ENCODE measurements at places on chromosomes 7 and 10.

DNA sequence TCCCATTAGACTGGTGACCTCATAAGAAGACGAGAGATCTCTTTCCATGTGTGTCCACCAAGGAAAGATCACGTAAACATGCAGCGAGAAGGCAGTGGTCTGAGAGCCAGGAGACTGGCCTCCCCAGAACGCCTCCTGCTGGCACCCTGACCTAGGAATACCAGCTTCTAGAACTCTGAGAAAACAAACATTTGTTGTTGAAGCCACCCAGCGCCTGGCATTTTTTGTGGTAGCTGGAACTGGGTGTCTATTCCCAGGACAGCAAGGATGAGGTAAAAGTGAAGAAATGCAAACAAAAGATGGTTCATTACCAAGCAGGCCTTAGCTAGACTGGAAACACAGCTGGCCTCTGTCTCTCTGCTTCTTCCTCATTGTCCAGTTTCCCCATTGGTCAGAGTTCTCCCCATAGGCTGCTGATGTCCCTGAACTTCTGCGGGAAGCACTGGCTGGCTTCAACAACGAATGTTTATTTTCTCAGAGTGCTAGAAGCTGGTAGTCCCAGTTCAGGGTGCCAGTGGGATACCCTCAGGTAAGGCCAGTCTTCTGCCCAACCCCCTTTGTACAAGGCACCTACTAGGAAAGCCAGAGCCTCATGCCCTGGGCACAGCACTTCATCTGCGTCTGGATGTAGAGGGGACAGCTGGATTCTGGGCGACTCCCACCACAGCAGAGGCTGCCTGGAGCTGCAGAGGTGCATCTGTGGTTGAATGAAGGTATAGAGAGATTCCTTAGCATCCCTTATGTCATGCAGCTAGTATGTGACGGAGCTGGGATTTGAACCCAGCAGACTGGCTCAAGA, 304.9 kb downstream of the TCERG1L start:
- DNase-seq = no peak

GRCh38 chr7:9945131-9945530, 1028.5 kb upstream of the PHF14 start:
- no peak for DNase-seq

DNA sequence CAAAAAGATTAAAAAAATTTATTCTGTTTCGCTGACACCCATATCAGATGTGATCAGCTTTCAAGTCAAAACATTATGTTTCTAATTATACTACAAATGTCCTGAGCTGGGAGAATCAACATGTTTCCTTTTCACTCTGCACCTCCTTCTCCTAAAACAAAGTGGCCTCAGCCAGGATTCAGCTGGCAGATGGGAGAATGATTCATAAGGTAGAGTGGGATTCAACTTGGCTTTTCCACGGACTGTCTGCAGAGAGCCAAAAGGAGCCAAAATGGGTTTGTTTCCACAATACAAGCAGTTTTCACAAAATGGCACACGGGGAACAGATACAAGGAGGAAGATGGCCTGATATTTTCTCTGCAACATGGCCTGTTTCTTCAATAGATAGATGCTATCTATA, 376.5 kb upstream of the PRKCQ start:
- no peak for DNase-seq

GRCh38 chr10:43809211-43809930, 160.7 kb upstream of the ZNF32 start:
- peak; percentile 82 for DNase-seq

DNA sequence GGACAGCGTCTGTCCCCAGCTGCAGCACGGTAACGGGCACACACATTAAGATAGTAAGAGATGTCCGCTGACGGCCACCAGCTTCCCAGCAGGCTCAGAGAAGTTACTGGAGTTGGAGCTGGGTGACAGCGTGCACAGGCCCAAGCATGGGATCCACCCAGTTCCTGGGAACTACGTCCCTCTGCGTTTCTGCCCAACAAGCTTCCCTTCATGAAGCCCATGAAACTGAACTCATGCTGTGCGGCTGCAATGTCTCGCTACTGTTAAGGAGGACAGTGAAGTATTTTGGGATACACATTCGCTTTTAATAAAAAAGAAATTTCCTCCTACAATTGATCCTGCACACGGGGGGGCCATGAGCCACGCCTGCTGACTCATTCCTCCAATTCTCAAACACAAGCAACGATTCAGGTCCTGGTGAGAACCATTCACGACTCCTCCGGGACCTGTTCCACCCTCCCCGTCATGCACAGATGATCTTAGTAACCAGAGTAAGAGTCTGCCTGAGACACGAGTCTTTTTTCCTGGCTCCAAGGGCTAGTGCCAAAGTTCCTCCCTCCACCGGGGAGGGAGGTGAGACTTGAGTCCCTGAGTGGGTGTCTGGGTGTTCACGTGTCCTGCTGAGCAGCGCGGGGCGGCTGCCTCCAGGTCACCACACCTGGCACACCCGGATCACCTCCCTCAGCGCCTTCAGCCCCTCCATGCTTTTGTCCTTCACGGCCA, 2.6 kb downstream of the PSMG3 start:
- DNase-seq = peak; percentile 87

DNA sequence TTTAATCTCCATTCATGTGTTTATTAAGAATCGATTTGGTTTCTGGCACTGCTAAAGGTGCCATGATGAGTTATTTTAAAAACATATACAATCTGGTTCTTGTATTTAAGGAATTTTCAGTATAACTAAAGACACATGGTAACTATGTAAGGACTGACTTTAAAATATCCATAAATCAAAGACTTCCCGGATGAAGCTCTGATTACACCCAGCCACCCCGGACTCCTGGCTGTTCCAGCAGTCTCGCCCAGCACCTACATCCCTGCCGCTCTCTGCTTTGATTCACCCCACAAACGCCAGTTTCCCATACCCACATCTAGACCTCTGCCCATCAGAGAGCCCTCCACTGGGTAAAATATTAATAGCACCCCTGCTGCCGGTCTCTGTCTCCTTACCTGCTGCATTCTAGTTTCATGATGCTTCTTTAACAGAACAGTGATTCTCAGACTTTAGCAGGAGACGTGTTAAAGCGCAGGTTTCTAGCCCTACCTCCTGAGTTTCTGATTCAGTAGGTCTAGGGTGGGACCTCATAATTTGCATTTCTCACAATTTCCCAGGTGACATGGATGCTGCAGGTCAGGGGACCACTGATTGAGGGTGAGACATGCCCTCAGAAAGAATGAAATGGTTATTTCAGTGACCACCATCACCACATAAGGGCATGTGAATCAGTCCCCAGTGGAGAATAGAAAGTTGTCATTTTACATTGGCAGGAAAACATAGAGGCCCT, 185.7 kb downstream of the KIAA1217 start:
- no peak for DNase-seq

GRCh38 chr10:120989996-120990598, 138.9 kb downstream of the WDR11 start:
- no peak for DNase-seq

GRCh38 chr10:53153831-53154230, 381.2 kb upstream of the MBL2 start:
- DNase-seq = no peak

DNA sequence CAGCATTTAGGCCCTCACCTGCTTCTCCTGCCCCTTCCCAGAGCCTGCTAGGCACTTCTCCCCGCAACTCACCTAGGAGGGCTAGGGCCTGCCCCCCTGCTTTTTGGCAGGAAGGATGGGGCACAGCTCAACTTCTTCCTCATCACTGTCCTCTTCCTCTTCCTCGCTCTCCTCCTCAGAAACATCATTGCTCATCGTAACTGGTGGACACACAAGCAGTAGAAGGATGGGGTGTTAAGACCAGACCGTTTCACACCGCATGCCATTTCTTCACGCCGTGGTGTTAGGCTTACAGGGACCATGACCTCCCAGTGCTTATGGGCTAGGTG, 1.6 kb downstream of the NPM3 start:
- DNase-seq = no peak

DNA sequence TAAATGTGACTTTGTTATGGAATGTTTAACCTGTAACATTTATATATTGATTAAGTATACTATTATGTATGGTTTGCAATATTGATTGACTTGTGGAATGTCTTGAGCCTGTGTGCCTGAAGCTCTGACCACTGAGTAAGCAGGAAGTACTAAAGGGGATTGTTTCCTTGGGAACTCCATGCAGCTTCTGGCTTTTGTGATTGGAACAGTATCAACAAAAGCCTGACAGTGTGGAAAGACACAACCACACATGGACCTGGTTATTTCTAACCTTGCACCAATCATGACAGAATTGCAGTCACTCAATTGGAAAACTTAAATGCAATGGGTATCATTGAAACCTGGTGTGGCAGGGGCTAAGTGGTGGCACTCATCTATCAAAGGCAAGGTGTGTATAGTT, 45.5 kb upstream of the PIK3CG start:
- DNase-seq = no peak

GRCh38 chr7:17301471-17302456, 3.3 kb downstream of the AHR start:
- peak; percentile 27 for DNase-seq

GRCh38 chr10:93081834-93082233, 8.1 kb downstream of the CYP26A1 start:
- no peak for DNase-seq

- no peak for DNase-seq
These were observed 10.6 kb downstream of the PDE6C start for GRCh38 chr10:93622942-93623341.

DNA sequence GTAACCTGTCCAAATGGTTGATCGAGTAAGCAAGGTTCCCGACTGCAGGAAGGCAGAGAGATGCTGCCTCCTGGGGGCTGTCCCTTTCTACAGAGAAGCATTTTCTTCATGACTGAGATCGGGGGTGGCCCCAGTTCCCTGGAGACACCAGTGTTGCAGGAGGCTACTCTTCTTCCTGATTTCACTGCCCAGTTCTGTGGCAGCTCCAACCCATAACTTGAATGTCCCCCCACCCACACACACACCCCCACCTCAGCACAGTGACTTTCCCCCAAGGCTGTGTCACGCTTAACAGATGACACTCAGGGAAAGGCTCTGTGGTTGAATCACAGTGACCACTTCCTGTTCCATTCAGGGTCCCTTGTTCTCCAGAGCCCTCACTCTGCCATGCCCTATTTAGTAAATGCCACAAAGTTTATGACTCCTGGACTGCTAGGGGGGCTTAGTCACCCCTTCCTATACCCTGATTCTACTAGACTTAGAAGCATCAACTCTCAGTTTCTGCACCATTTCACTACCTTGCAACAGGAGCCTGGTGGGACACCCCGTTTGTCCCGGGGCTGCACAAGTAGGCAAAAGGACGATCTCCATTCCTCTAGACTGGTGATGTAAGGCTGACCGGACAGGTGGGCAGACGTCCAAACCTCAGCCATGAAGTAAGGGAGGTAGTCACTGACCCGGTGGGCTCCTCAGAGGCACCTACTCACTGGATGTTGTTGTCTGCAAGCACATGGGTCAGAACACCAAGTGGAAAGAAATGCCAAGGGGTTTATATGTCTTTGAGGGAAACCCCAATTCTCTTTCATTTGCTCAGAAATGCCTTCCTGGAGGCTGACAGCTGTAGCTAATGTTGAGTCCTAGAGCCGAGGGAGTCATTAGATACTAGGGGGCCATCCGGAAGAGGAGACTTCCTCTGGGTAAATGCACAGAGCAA, 31.3 kb upstream of the SMC3 start:
- peak; percentile 87 for DNase-seq

- peak; percentile 54 for DNase-seq
These were observed 8.3 kb upstream of the ATP6V0E2 start for GRCh38 chr7:149865437-149865836.

- DNase-seq = peak; percentile 38
These were observed 85.8 kb downstream of the MKX start for GRCh38 chr10:27659786-27660185.

DNA sequence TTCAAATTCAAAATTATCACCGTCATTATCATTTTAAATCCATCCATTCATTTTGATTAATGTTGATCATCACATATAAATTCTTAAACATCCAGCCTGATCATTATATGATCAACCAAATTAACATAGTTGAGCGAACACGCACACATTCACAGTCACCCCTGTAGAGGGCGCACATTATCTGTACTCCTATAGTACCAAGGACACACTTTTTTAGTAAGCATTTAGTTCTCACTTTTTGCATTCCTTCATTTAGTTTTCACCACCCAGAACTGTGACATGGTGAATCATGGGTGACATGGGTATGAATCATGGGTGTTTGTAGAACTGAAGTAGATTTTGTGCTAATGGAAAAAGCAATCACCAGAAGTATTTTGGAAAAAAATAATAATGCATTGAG, 26.0 kb upstream of the ZNF735 start:
- DNase-seq = no peak

- no peak for DNase-seq
These were observed 43.9 kb upstream of the SRGN start for GRCh38 chr10:69043931-69044531.

DNA sequence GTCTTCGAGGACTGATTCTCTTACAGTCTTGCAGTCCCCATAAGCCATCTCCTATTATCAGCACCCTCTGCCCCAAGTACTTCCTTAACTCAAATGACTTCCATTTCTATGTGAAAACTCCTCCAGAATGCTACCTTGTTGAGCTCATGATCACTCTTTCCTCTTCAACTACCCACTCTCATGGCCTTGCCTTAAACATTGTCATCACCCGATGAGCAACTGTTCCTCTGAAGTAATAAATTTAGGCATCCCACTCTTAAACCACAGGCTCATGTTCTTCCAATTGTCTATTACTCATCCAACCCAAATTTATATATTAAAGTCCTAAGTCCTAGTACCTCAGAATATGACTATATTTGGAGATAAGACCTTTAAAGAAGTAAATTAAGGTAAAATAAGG, 152.9 kb downstream of the C1GALT1 start:
- no peak for DNase-seq

DNA sequence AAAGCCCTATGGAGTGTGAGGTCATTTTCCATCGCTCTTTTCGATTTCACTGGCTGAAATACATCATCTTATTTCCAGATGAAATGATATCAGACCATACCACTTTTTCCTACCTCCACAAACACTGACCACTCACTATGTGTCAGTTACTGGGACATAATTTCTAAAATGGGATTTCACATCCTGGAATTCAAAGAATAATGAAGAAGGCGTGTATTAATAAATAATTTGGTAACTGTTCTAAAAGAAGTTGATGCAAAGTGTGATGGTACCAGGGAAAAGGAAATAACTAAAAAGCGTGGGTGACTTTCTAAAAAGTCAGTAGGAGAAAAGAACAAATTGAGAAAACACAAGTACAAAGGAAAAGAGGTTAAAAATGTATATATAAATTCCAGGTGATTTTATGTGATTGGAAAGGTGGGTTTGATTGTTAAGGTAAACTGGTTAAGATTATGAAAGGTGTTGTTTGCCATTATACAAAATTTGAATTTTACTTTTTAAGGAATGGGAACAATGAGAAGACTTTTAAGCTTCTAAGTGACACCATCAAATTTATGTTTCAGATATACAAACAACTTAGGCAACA, 764 bp upstream of the NDUFA5 start:
- DNase-seq = no peak

- no peak for DNase-seq
These were observed 263.8 kb downstream of the PTEN start for GRCh38 chr10:88127269-88127668.

DNA sequence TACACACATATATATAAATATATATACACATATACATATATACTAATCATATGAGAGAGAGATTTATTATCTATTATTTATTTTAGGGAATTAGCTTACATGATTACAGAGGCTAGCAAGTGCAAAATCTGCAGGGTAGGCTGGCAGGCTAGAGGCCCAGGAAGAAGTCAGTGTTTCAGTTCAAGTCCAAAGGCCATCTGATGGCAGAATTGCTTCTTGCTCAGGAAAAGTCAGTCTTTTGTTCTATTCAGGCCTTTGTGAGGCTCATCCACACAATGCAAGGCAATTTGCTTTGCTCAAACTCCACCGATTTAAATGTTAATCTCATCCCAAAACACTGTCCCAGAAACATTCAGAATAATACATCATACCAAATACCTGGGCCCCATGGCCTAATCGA, 2.6 kb upstream of the C10orf120 start:
- no peak for DNase-seq

- no peak for DNase-seq
These were observed 363.6 kb upstream of the CNTNAP2 start for GRCh38 chr7:145753004-145753403.

Data from Daoy (cell line).